A549 treated with Mapracorat at 1 μM for 4 hours (cell line): ENCODE measurements at places on chromosomes 5 and 9. TPM values are rescaled to one million over a fixed set of nuclear protein-coding genes. Genes with fewer than 3 reads are reported as not detected.

RETREG1 gene
- total RNA-seq = 1.6 to 3.7 TPM (median 3.3 TPM) in 5 replicates

WNT8A gene
- total RNA-seq = not detected in 5 replicates

KCNIP1 gene
- not detected in 5 replicates for total RNA-seq

BTNL3 gene
- total RNA-seq = not detected in 5 replicates

ZFP37 gene
- total RNA-seq = 1.4 to 2.3 TPM (median 1.5 TPM) in 5 replicates

OR1J2 gene
- total RNA-seq = not detected in 5 replicates

SPINK6 gene
- 0.45 to 1.1 TPM (median 0.57 TPM) in 5 replicates for total RNA-seq

FBP2 gene
- not detected in 5 replicates for total RNA-seq

REEP2 gene
- 6.8 to 7.4 TPM (median 7.1 TPM) in 5 replicates for total RNA-seq

MRNIP gene
- 15.2 to 24.7 TPM (median 18.7 TPM) in 5 replicates for total RNA-seq

BHMT gene
- total RNA-seq = not detected in 5 replicates

PCDHB7 gene
- 0.05 TPM in 1 of 5 replicates, not detected in the others for total RNA-seq

LRRC26 gene
- 0.59 to 2.0 TPM (median 1.8 TPM) in 5 replicates for total RNA-seq

SV2C gene
- 0.04 TPM in 1 of 5 replicates, not detected in the others for total RNA-seq

AHRR gene
- total RNA-seq = 3.2 to 4.5 TPM (median 3.8 TPM) in 5 replicates

RORB gene
- not detected in 5 replicates for total RNA-seq

PTRH1 gene
- 13.2 to 21.4 TPM (median 18.8 TPM) in 5 replicates for total RNA-seq

FAM221B gene
- not detected in 5 replicates for total RNA-seq

TRIM14 gene
- 10.8 to 14.4 TPM (median 13.3 TPM) in 5 replicates for total RNA-seq

KLHL3 gene
- 0.09 to 0.28 TPM (median 0.19 TPM) in 5 replicates for total RNA-seq

NR5A1 gene
- 0.06 to 0.23 TPM (median 0.15 TPM) in 3 of 5 replicates, not detected in the others for total RNA-seq

TLN1 gene
- total RNA-seq = 115 to 134 TPM (median 121 TPM) in 5 replicates

C5 gene
- total RNA-seq = 11.2 to 14.4 TPM (median 12.4 TPM) in 5 replicates

MLANA gene
- total RNA-seq = not detected in 5 replicates

EPB41L4B gene
- 16.8 to 18.8 TPM (median 17.8 TPM) in 5 replicates for total RNA-seq

ADRA1B gene
- 20.0 to 28.1 TPM (median 24.3 TPM) in 5 replicates for total RNA-seq

GABRA1 gene
- total RNA-seq = not detected in 5 replicates

SHOC1 gene
- total RNA-seq = 0.02 TPM in 1 of 5 replicates, not detected in the others

PCDHGA6 gene
- 0.13 to 0.27 TPM (median 0.21 TPM) in 5 replicates for total RNA-seq

HOMER1 gene
- 4.1 to 5.3 TPM (median 4.5 TPM) in 5 replicates for total RNA-seq

SPATA31C1 gene
- total RNA-seq = not detected in 5 replicates

FBN2 gene
- total RNA-seq = 13.0 to 20.4 TPM (median 17.9 TPM) in 5 replicates

SPARC gene
- total RNA-seq = 15.1 to 25.0 TPM (median 18.8 TPM) in 5 replicates

MAMDC2 gene
- 0.20 to 0.35 TPM (median 0.31 TPM) in 5 replicates for total RNA-seq

CEL gene
- 0.47 to 0.68 TPM (median 0.55 TPM) in 5 replicates for total RNA-seq

SPATA9 gene
- 0.28 to 0.38 TPM in 2 of 5 replicates, not detected in the others for total RNA-seq

BTNL8 gene
- not detected in 5 replicates for total RNA-seq

PCDH1 gene
- 2.2 to 3.8 TPM (median 3.0 TPM) in 5 replicates for total RNA-seq

SHISAL2B gene
- not detected in 5 replicates for total RNA-seq

PALM2AKAP2 gene
- 0.11 to 0.44 TPM (median 0.19 TPM) in 5 replicates for total RNA-seq

PAPPA gene
- total RNA-seq = 22.7 to 35.0 TPM (median 30.6 TPM) in 5 replicates

SYK gene
- 0.03 to 0.13 TPM in 2 of 5 replicates, not detected in the others for total RNA-seq

RNF224 gene
- total RNA-seq = 0.07 to 0.44 TPM (median 0.31 TPM) in 5 replicates

GCNT4 gene
- 0.27 to 0.40 TPM (median 0.36 TPM) in 5 replicates for total RNA-seq

PBX3 gene
- 10.2 to 14.5 TPM (median 11.2 TPM) in 5 replicates for total RNA-seq

ITGA1 gene
- total RNA-seq = 0.64 to 1.1 TPM (median 0.92 TPM) in 5 replicates
